ENCODE measurements at places on chromosomes 4 and X.
A peak's percentile ranks its signal among the peaks of the same experiment; 100 is the strongest.

GRCh38 chr4:159444678-159445077 lies 341.8 kb downstream of the RAPGEF2 start:
- peak; percentile 47 for DNase-seq

DNA sequence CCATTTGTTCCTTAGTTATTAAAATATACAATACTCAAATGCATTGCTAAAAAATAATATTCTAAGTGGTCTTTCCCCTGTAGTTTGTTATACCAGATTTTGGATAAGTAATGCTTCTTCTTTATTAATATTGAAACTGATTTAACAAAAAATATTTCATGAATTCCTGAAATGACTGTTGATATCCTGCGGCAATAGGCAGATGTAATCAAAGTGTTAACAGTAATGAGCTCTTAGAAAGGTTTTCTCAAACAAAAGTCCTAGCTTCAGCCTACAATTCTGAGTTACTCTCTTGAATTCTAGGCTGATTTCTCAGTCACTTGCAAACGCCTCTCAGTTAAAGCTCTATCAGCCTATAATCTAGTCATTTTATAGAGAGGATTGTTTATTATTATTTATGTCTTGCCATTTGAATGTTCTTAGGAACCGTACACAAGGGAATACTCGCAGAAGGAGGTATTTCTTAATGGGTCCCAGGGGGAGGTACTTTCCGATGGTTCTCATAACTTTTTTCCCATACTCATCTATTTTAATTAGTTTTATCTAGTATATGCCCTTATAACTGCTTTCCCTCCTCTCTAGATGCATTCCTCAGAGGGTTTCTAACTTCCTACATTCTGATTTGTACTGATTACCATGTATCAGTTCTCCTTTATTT lies 96.8 kb downstream of the FNIP2 start:
- DNase-seq = no peak

- no peak for DNase-seq
Observed at GRCh38 chr4:73588613-73589012, 31.6 kb downstream of the RASSF6 start.

DNA sequence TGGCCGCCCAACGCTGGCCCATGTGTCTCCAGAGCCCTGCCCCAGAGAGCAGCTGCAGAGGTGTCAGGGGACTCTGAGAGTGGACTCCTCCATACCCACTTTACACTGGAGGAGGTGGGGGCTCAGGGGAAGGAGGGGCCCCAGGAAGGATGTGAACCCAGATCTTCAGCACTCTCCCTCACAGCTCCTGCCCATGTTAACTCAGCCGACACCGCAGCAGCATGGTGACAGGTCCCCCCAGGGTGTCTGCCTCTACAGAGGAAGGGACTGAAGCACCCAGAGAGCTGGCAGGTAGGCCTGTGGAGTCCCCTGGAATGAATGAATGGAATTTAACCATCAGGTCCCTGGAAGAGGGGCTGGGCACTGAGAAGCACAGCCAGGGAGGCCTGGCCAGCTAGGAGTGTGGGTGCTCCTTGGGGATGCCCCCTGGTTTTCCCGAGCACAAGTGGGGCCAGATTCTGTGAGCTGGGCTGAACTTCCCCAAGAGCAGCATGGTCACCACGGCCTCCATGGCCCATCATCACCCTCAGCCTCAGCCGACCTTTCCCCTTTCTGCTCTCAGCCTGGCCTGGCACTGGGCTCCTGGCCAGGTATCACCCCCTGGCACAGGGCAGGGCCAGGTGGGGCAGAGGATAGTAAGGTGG lies 21.9 kb downstream of the SH3BP2 start:
- no peak for DNase-seq

DNA sequence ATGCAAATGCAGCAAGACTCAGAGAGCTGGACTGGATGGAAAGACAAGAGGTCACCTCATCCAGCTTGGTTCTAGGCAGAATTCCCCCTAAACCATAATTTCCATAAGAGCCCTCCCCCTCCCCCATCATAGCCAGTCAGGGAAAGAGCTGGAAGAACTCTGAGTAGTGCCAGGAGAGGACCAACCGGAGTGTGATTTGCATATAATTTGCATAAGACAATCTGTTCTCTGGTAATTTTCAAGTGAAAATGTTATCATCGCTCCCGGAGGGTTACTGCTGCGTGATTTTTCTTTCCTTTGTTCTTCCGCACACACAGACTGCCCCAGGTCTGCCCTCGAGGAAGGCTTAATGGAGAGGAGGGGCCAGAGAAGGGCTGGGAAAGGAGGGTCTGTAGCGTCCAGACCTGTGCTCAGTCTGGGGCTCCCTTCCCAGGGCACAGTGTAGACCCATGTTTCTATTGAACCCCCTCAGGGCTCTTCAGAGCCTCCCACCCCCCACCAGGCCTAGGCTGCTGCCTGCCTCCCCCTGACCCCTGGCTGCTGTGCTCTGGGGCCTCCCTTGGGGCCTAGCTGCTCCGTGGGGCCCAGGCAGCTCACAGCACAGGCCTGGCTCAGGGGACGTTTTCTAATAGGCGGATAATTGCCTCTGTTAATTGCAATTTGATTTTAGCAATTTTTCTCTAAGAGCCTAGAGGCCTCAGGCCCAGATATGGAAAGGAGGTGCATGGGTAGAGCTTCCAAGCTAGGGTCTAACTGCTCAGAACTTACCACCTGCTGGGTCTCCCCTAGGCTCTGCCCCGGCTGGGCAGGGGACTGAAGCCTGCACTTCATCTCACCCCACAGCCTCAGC lies 90.4 kb upstream of the PJA1 start:
- DNase-seq = no peak

DNA sequence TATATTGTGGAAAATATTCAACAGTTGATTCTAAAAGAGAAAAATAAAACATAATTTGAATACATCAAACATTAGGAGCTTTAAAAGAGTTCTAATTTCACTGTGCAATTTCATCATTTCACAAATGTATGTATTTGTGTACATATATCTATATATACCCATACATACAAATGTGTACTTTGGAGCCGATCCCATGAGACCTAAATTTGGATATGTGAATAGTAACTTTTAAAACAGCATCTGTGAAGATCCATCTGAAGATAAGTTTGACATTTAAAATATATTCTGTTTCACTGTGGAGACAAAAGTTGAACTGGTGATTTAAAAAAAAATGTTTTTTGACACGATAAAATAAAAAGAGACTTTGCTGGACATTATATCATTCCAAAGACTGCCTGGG lies 374.0 kb downstream of the TMA16 start:
- DNase-seq = no peak

DNA sequence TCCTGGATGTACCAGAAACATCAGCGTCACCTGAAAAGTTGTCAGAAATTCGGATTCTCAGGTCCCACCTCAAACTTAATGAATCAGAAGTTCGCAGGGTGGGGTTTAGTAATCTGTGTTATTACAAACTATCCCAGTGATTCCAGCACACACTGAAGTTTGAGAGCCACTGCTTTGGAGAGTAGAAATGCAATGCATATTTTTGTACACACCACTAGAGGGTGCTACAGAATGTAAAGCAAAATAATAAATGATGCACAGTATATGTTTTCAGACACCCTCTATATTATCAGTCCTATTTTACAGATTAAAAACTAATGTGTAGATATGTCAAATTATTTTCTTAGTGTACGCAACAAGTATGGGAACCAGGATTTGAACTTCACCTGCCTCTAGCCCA lies 2.4 kb upstream of the MORF4L2 start:
- peak; percentile 28 for DNase-seq

GRCh38 chrX:151697522-151697921 lies 2.3 kb downstream of the PRRG3 start:
- DNase-seq = peak; percentile 94

- DNase-seq = no peak
Observed at GRCh38 chr4:21181716-21182115, 481.5 kb downstream of the PACRGL start.

- peak; percentile 19 for DNase-seq
Observed at GRCh38 chrX:20267931-20268701, 1.4 kb upstream of the RPS6KA3 start.

GRCh38 chr4:38695809-38696208 lies 31.8 kb downstream of the KLF3 start:
- DNase-seq = no peak

DNA sequence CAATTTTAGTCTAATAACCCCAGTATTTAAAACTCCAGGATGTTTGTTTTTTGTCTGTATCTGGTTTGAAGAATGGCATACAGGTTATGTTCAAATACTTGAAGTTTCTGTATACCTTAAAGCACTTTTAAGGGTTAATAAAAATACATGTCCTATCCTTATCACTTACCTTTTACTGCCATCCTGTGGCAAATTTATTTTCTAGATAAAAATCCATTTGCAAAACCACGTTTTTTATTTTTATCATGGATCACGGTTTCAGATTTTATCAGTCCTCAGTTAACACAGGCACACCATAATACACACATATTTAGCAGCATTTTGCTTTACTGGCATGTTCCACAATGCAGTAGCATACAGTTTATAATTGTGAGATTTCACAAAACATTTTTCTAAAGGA lies 113.3 kb upstream of the H2AZ1 start:
- DNase-seq = no peak

Measured in AG10803 (cell line).